MCF 10A (cell line): ENCODE measurements at places on chromosomes 4 and X. TPM values are rescaled to one million over a fixed set of nuclear protein-coding genes. Genes with fewer than 3 reads are reported as not detected.

Gene TBC1D8B
- total RNA-seq: 3.3 and 4.7 TPM in 2 replicates

Gene ALG13
- total RNA-seq: 53.9 and 147 TPM in 2 replicates

- DNase-seq: no peak
- no peaks in the 10 kb centered on the region for H3K27me3 ChIP-seq
- no peaks in the 10 kb centered on the region for H3K36me3 ChIP-seq
- H3K27ac ChIP-seq: no peak overlapping the region
These were observed 150.6 kb downstream of the IL15 start for GRCh38 chr4:141786946-141787345.

GRCh38 chr4:13562876-13563275, 18.6 kb upstream of the NKX3-2 start:
- DNase-seq: no peak
- H3K27me3 ChIP-seq: no peaks in the 10 kb centered on the region
- no peak overlapping the region for H3K4me3 ChIP-seq
- H3K4me1 ChIP-seq: peaks cover 14% of the 10 kb centered on the region
- H3K27ac ChIP-seq: no peak overlapping the region

DNA sequence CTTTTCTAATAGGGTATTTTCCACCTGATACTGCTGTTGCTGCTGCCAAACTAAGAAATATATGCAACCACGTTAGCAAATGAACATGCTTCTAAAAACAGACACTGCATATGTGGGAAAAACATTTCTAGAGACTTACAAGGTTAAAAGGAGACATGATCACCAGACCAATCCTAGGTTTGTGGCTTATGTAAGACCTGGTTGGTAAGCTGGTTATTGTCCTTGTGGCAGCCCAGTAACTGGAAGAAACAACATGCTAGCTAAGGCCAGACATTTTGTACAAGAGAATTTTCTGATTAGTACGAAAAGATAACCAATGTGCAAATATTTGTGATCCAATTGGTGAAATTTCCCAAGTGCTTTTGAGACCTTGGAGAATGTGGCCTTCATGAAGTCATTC, 112.0 kb downstream of the AFF2 start:
- H3K27me3 ChIP-seq: no peaks in the 10 kb centered on the region
- no peaks in the 10 kb centered on the region for H3K4me1 ChIP-seq
- no peak for DNase-seq
- H3K4me3 ChIP-seq: no peak overlapping the region
- H3K36me3 ChIP-seq: no peaks in the 10 kb centered on the region

DNA sequence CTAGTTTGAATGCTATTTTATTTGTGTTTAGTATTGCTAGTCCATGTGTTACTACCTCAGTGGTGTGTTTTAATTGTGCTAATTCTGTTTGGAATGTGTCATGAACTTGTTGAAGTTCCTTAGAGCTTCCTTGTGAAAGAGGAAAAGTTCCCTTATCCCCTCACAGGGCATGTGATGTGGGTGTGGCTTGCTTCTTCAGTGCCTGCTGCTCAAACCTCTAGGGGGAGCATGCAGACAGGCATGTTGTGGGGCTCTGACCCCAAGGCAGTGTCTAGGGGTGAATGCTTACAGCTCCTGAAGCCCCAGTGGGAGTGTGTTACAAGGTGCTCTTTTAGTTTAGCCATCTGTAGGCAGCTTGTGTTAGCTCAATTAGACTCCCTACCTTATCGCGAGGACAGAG, 86.5 kb downstream of the MAGED4 start:
- H3K36me3 ChIP-seq: no peaks in the 10 kb centered on the region
- H3K4me3 ChIP-seq: no peak overlapping the region
- H3K27me3 ChIP-seq: peaks cover 70% of the 10 kb centered on the region
- H3K27ac ChIP-seq: no peak overlapping the region
- peak; percentile 19 for DNase-seq

DNA sequence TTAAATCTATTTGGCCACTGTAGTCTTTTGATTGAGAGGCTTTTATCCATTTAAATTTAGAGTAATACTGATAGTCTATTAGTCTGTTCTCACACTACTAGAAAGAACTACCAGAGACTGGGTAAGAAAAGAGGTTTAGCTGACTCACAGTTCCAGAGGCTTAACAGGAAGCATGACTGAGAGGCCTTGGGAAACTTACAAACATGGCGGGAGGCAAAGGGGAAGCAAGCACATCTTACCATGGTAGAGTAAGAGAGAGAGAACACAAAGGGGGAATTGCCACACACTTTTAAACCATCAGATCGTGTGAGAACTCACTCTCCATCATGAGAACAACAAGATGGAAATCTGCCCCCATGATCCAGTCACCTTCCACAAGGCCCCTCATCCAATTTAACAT, 410.9 kb downstream of the PDGFC start:
- no peak for DNase-seq
- peaks cover 15% of the 10 kb centered on the region for H3K4me1 ChIP-seq
- H3K27ac ChIP-seq: no peak overlapping the region
- H3K4me3 ChIP-seq: no peak overlapping the region

- peaks cover 41% of the 10 kb centered on the region for H3K27me3 ChIP-seq
- DNase-seq: no peak
- H3K27ac ChIP-seq: no peak overlapping the region
- no peak overlapping the region for H3K4me3 ChIP-seq
- no peaks in the 10 kb centered on the region for H3K4me1 ChIP-seq
- H3K36me3 ChIP-seq: no peaks in the 10 kb centered on the region
These were observed 168.7 kb upstream of the GALNTL6 start for GRCh38 chr4:171644430-171645057.
